Stimulated activated CD4-positive, alpha-beta T cell treated with anti-CD3 and anti-CD28 coated beads, Interleukin-1b, Interleukin-23, amount 100 ng/mL, for 1 hour (primary cell): ENCODE measurements at places on chromosomes 12 and 14.

GRCh38 chr14:92360651-92361370 is 37.8 kb downstream of the SLC24A4 start:
- no peak for DNase-seq

- DNase-seq = no peak
These were observed 197.0 kb downstream of the PHLDA1 start for GRCh38 chr12:75834591-75834990.

- DNase-seq = no peak
These were observed 47.4 kb downstream of the NIN start for GRCh38 chr14:50783563-50783962.

DNA sequence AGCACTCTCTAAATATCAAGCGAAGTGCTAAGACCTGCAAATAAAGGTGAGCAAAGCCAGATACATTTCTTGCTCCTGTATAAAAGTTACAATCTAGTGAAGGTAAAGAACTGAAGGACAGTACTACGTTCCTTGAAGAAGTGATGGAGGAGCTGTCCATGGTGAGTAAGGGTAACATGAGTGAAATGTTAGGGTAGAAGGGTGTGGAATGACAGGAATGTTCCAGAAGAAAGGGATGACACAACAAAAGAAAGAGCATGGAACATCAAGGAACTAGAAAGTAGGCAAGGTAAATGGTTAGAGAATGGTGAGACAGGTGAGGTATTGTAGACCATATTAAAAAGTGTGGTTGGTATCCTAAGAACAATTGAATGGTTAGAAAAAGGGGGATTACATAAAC is 272.4 kb downstream of the ACSS3 start:
- no peak for DNase-seq

GRCh38 chr12:45227316-45228067 is 11.6 kb downstream of the ANO6 start:
- DNase-seq = no peak

GRCh38 chr12:108616941-108617858 is 16.5 kb downstream of the SELPLG start:
- DNase-seq = peak; percentile 55

GRCh38 chr12:90995010-90995409 is 9.8 kb downstream of the EPYC start:
- no peak for DNase-seq

GRCh38 chr12:108694812-108695278 is 36.5 kb downstream of the CORO1C start:
- no peak for DNase-seq

DNA sequence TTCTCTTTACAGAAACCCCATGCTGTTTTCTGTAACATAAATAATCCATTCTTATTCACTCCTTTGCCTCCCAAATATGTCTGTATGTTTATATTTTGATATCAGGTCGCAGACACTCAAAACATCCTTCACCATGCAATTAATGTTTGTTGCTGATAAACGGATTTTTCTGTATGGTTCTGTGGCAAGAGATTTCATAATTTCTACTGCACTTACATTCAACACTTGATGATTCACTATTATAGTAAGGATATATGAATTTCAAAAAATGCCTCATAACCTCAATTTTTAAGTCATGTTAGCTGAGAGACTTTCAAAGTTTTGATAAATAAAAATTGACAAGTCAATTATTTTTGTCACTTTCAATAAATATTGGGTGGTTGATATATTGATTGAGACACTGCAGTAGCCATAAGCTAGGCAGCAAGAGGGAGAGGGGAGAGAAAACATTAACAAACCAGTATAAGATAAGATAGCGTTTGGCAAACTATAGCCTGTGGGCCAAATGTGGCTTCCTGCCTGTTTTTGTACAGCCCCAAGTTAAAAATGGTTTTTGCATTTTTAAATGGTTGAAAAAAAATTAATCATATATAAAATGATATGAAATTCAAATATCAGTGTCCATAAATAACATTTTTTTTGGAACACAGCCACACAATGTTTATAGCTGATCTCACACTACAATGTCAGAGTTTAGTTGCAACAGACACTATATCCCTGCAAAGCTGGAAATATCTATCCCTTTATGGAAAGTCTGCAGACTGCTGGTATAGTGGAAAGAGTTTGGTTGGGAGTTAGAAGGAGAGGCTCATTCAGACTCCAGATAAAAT is 18.3 kb downstream of the ALDH6A1 start:
- no peak for DNase-seq

DNA sequence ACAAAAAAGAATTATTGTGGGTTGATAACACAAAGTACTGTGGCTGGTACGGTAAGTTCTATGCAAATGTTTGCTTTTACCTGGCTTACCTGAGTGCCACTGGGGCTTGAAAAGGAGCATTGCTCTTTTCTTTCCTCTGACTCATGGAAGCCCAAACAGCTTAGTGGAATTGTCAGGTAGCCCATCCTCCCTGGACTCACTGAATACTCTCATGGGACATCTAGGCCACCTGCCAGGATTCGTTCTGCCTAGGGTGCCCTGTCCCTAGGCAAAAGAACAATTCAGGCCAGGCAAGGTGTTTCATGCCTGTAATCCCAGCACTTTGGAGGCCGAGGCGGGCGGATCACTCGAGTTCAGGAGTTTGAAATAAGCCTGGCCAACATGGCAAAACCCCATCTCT is 22.5 kb upstream of the YAF2 start:
- no peak for DNase-seq

- no peak for DNase-seq
These were observed 15.0 kb downstream of the GXYLT1 start for GRCh38 chr12:42129595-42130204.

- no peak for DNase-seq
These were observed 359.1 kb downstream of the TMEM132D start for GRCh38 chr12:129544716-129545115.

- no peak for DNase-seq
These were observed 792 bp upstream of the CHD4 start for GRCh38 chr12:6607751-6608591.

DNA sequence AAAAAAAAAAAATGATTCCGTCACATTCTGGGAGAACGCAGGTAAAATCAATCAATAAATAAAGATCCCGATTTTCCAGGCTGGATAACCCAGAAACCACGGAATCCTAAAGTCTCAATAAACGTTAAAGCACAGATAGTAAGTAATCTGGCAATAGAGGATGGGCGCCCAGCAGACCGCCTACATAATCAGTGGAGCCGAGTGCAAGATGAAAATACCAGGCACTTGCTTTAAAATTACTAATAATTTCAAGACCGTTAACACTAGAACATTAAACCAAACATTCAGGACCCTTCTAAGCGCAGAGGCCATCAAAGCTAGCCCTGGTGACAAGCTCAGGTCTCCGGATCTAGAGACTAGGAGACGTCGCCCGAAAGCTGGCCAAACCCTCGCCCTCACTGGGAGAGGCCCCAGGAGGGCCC is 1.2 kb upstream of the DCAF11 start:
- no peak for DNase-seq

- no peak for DNase-seq
These were observed 51.6 kb downstream of the PRKCH start for GRCh38 chr14:61372842-61373555.

DNA sequence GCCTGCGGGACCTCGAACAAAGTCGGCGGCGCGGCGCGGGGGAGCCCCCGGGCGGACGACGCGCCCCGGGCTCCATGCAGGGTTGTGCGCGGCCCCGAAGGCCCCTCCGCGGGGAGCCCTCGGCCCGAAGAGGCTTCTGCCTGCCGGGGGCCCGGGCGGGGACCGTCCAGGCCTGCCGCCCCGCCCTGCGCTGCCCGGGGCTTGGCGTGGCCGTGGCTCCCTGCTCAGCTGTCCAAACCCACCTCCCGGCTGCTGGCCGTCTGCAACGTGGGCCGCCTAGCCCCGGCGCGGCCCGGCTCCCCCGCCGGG is 670 bp downstream of the DYRK2 start:
- no peak for DNase-seq

DNA sequence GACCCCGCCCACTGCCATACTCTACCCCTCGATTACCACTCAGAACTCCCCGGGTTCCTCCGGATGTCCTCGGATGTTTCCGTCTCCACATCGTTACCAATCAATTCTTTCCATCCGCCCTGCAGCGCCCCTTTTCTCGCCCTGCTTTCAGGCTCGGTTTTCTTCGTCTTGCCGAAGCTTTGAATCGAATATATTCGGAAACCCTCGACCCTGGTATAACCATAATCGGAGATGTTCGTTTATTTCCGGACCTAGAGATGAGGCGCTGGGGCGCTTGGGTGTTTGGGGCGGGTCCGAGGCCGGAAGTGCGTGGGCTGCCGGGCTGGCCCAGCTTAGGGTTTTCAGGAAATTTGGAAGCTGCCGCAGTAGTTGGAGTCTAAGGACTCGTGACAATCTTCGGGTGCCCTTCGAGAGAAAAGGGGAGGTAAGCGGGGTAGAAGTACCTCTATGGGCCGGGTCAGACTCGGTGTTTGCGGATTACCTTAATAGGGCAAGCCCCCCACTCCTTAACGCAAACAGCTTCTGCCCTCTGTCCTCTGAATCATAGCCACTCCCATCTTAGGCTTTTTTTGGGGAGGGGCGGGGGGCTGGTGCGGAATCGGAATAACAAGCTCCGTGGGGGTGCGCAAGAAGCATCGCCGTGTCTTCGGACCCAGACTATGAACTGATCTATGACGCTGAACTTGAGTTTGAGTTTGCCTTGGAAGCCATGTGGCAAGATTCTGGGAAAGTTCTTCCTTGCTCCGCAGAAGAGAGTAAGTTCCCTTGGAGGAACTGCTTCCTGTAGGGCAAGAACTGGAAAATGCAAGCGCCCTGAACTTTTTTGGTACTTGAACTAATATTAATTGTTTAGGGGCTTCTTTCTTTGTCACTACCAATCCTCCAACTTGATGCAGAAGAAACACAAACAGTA is at the start of gene C14orf119:
C14orf119 (plus strand) TSS at position 310 of the 913 bp plus-strand sequence. CDS start 2,154 bp downstream, outside the sequence.
- peak; percentile 99 for DNase-seq
